ENCODE measurements at places on chromosomes 2 and 18.

GRCh38 chr2:111202266-111203040, 81.7 kb downstream of the BCL2L11 start:
- DNase-seq: no peak

- DNase-seq: no peak
These were observed 44.7 kb downstream of the M1AP start for GRCh38 chr2:74603282-74604000.

DNA sequence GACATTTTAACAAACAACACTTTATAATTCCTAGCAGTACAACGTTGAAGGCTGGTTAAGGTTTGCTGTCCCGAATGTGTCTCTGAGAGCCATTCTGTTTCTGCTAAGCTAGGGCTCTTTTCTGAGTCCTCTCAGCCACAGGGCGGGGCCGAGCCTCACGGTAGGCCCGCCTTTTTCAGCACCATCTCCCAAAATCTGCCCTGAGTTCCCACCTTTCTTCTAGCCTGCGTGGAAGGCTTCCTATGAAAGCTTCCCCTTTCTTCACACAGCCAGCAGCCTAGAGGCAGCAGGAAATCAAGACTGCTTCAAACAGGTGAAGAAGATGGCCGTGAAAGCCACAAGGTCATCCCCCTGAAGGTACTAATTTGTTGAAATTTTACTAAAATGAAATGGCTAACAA, 255.5 kb downstream of the CDH2 start:
- DNase-seq: no peak

GRCh38 chr2:144471305-144472045, 48.4 kb downstream of the ZEB2 start:
- no peak for DNase-seq

- no peak for DNase-seq
These were observed 42.7 kb upstream of the POLE4 start for GRCh38 chr2:74915743-74916142.

GRCh38 chr2:230676546-230676945, 36.1 kb upstream of the CAB39 start:
- DNase-seq: no peak

Measured in bone marrow (tissue), 2 donors.